Omental fat pad (tissue), 4 donors: ENCODE measurements at places on chromosomes 11 and 22.

GRCh38 chr11:10125522-10126133 is 168.4 kb downstream of the SBF2 start:
- no peak for DNase-seq

DNA sequence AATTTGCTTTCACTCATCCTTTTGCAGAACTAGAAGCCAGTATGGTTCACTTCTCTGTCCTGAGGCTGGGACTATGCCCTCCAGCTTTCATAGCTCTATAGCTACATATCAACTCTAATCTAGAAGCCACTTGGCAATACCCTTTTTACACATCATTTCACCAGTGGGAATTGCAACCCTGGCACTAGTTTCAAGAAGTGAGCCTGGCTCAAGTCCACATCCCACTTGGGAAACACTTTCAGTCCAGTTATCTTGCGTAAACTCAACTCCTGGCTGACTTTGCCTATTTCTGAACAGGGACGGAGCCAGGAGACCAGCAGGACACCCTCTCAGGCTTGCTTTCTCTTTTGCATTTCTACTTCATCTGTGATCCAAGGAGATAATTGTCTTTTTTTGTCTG is 19.9 kb upstream of the FAT3 start:
- no peak for DNase-seq

- DNase-seq: no peak
Measured at GRCh38 chr11:73458201-73458600, 82.0 kb downstream of the RELT start.

GRCh38 chr11:31233425-31233824 is 136.1 kb downstream of the DCDC1 start:
- no peak for DNase-seq

DNA sequence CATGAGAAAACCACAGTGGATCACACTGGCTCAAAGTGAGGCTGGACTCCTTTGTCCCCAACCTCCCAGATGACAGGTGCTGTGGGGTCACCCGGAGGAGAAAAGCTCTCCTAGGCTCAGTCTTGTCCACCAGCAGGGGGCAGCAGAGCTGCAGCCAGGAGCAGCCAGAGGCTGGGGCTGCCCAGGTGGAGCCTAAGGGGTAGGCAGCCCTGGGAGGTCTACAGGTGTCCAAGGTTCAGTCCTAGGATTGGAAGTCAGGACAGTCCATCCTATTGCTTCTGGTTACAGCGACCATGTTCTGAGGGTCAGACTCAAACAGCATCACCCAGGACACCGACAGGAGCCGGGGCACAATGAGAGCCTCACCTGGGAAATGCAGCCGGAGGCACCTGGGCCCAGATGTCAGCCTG is 77.6 kb upstream of the IGLL5 start:
- DNase-seq: no peak

- no peak for DNase-seq
Measured at GRCh38 chr11:74806267-74806666, 57.6 kb downstream of the RNF169 start.

DNA sequence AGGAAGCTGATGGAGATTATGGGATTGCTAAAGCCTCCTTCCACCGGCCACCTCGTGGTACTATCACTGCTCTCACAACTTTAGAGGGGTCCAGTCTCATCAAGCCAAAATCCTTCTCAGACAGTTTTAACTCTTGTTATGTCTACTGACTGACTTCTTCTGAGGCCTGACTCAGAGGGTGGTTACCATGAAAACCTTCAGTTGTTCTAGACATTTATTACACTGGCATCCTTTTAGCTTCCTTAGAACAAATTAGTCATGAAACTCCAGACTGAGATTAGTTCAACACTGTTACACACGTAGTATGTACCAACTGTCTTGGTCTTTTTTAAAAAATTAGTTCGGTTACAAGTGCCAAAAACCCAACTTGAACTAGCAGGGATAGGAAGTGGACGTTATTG is 7.5 kb downstream of the DIXDC1 start:
- DNase-seq: no peak

- DNase-seq: no peak
Measured at GRCh38 chr11:19525276-19525675, 187.4 kb upstream of the NAV2 start.

DNA sequence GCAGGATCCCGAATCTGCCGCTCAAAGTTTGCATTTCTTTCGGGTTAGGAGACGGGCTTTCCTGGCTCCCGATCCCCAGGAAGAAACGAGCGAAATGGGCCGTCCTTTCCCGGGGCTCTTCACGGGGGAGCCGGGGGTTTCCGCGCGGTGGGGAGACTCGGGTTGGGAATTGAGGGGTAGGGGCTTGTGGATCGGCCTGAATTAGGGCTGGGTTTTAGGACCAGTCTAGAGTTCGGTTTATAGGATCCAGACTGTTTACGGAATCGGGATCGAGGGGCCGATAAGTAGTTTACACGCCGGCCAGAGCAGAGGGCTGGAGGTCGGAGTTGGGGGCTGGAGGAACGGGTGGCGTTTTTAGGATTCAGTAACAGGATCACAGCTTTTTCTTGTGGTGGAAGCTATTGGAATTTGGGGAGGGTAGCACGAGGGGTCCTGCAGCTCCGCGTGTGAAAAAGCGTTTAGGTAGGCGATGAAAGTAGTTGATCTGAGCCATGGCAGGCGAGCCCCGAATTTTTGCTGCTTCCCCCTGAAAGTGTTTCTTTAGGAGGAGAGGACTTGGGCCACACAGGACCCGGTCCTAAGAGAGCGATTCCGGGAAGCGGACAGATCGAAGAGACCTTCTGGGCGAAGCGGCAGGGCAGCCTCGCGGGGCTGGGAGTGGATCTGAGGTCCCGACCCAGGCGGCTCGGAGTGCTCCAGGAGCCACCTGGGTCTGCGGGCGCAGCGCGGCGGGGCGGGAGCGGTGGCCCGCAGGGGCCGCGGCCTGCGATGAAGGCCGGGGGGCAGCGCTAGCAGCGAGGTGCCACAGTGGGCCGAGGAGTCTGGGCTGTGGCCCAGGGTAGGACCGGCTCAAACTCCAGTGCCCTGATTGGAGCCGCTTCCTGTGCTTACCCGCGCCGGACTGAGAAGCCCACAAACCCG is 1.6 kb downstream of the PKNOX2 start:
- no peak for DNase-seq

- no peak for DNase-seq
Measured at GRCh38 chr22:36574728-36575127, 45.8 kb upstream of the EIF3D start.

GRCh38 chr11:122628810-122629555 is 26.5 kb upstream of the UBASH3B start:
- DNase-seq: no peak

- DNase-seq: no peak
Measured at GRCh38 chr11:47566149-47566698, 825 bp downstream of the PTPMT1 start.

GRCh38 chr11:134372961-134373360 is 39.1 kb downstream of the B3GAT1 start:
- DNase-seq: no peak

DNA sequence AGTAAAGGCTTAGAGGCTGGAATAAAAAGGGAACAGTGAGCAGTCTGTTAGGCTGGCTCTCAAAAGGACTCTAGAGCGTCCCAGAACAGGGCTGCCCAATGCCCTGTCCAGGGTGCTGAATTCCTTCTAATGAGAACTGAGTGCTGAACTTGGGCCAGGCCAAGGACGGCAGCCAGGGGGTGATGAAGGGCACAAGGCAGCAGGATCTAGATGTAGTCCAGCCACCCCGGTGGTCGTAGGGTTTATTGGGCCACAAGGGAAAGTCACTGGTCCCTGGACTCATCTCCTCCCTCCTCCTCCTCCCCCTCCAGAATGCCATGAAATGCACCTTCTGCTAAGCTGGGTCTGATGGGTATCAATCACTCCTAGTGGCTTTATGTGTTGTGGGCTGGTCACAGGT is 19.2 kb downstream of the NPTXR start:
- no peak for DNase-seq

GRCh38 chr11:69908511-69909220 is 89.5 kb upstream of the FGF3 start:
- no peak for DNase-seq

- no peak for DNase-seq
Measured at GRCh38 chr11:96303064-96303463, 39.9 kb downstream of the MAML2 start.

DNA sequence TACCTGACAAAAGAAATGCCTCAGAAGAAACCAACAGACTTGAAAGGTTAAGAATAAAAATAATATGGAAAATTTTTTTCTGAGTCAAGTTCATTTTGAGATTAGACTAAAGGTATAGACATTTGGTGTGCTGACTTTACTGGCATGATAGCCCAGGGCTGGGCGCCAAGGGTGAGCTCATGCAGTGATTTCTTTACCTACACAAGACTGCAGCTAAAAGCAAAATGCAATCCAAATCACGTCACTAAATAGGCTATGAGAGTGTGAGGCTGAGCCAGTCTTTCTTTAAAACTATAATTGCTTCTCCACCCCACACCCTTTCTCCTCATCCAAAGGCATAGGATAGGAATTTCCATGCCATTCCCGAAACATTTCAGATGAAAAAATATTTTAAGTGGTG is 196.5 kb downstream of the FAM76B start:
- DNase-seq: no peak

- DNase-seq: no peak
Measured at GRCh38 chr11:114053406-114053805, 6.1 kb upstream of the ZBTB16 start.

- no peak for DNase-seq
Measured at GRCh38 chr11:592918-593317, 16.6 kb downstream of the PHRF1 start.

GRCh38 chr11:69682221-69682620 is 7.1 kb upstream of the LTO1 start:
- no peak for DNase-seq

DNA sequence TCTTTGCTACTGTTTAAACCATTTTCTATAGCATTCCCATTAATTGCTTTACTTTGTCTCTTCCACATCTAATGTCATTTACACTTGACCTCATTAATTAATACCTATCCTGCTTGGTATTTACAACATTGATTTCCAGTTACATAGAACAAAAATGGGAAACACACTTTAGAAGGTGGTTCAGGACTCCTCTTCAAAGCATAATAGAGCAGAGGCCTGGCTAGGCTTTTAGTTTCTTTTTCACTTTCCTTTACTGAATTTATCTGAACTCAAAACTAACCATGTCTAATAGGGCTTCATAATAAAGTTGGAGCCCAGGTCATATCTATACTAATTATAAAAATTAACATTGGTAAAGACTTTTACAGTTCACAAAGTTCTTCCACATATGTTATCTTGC is 648.0 kb upstream of the KIRREL3 start:
- no peak for DNase-seq

- DNase-seq: no peak
Measured at GRCh38 chr11:21963013-21963412, 229.9 kb upstream of the ANO5 start.

DNA sequence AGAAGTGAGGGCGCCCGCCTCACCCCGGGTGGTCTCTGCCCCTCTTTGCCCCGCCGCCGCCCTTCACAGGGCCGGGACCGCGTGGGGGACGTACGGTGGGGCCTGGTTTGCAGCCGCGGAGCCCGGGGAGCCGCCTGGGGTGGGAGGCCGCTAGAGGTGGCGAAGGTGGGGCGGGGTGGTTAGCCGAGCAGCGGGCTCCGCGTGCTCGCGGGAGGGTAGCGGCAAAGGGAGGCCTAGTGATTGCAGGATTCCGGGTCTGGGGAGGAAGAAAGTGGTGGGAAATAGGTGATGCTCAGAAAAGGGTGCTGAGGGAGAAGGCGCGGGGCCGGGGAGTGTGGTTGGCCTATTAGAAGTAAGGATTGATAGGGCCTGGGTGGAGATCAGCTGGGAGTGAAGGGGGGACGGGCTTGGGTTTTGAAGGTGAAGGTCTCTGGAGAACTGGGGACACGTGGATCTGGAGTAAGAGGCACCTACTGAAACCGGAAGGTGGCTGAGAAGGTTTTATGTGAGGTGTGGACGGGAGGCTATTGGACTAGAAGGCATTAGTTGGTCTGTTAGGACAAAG is 571 bp downstream of the FAR1 start:
- DNase-seq: no peak

- no peak for DNase-seq
Measured at GRCh38 chr11:19929147-19929546, 216.5 kb downstream of the NAV2 start.

DNA sequence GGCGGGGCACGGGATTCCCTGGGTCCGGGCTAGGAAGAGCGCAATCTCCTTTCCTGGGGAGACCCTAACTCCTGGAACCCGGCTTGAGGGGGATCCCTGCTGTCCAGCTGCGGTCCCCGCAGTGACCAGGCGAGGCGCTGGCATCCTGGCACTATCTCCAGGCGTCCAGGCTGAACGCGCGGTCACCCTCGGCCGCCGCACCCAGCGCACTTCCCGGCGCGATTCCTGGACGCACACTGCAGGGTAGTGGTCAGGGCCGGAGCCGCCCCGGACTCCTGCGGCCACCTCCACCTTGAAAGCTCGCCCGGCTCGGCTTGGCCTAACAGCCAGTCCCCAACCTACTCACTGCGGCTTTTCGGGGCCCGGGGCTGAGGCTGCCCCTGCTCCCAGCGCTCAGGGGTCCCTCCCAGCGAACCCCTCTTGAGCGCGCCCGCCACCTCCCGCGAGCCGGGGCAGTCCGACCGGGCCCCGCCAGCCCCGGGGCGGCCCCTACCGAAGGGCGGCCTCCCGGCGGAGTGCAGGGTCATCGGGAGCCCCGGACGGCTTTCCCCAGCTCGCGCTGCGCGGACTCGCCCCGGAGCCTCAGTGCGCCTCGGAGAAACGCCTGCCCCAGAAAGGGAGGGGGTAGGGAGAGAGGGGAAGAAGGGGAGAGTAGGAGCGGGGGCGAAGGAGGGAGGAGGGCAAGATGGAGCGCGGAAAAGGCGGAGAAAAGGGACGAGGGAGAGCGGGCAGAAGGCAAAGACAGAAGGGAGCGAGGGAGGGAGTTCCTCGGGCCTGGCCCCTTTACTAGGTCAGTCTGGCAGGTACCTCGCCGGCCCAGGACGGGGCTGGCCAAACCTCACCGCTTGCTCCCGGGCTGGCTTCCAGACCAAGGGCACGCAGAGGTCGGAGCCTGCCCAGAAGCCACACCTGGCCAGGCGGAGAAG is 1.0 kb downstream of the POU2AF3 start:
- no peak for DNase-seq

GRCh38 chr11:1773994-1774550 is 10.3 kb upstream of the CTSD start:
- DNase-seq: no peak

GRCh38 chr22:45631140-45631840 is 40.3 kb upstream of the ATXN10 start:
- no peak for DNase-seq

GRCh38 chr11:70302419-70302752 is 31.9 kb downstream of the PPFIA1 start:
- DNase-seq: no peak

GRCh38 chr11:35088676-35089075 is 50.3 kb upstream of the CD44 start:
- no peak for DNase-seq

- no peak for DNase-seq
Measured at GRCh38 chr11:13134066-13134465, 125.0 kb downstream of the RASSF10 start.

GRCh38 chr11:63944987-63945386 is 6.2 kb downstream of the NAA40 start:
- DNase-seq: no peak

- DNase-seq: no peak
Measured at GRCh38 chr22:40595497-40596234, 40.9 kb downstream of the MRTFA start.
